ENCODE measurements at places on chromosomes 16 and 17.
A peak's percentile ranks its signal among the peaks of the same experiment; 100 is the strongest.

DNA sequence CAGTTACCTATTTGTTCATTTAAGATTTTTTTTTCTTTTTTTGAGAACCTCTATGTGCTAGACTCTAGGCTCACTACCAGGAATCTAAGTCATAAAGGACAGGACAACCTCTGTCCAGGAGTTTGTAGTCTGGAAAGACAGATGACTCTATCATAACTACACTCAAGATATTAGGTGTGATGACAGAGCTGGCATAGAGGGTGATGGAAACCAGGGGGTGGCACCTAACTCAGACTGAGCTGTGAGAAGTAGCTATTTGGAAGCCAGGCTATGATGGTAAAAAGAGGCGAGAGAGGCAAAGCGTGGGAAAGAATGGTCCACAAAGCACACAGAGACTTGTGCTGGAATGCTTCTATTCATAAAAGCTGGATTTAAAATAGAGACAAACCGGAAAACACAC lies 372.3 kb downstream of the SEC14L1 start:
- DNase-seq, result no peak

DNA sequence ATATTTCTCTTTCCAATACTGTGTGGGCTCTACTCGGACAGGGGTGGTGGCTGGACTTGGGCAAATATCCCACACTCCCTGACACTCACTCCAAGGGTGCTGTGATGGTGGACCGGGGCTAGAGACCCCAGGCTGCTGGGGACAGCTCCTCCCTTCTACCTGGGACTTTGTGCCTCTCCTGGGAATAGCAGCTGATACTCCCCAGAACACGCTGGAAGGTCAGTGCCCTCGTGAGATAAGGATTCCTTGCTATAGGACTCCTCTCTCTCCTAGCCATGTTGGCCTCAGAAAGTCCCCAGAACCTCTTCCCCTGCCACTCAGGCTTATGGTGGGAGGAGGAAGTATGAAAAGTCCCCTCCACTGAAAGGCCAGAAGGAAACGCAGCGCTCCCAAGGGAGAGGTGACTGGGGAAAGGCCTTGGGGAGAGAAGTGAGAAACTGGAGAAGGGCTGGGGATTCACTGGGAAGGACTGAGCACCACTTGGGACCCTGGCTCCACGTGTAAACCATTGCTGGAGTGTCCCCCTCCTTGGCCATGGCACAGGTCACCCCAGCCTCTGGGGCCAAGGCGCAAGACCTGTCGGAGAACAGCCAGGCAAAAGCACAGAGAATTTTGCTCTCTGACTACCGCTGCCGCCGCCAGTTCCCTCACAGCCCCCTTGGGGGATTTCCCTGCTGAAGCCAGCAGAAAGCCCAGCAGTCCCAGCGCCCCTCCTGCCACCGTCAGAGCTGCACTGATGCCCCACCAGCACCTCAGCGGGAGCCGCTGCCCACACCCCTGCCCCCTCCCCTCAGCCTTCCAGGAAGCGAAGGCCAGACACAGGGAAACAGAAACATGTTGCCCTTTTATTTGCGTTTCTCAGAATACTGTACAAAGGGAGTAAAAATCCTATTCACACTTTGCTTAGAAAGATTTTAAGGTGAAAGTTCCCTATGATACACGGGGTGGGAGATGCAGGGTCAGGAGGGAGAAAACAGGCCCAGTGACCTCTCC lies 2.1 kb upstream of the GSDMB start:
- DNase-seq, result peak; percentile 63

DNA sequence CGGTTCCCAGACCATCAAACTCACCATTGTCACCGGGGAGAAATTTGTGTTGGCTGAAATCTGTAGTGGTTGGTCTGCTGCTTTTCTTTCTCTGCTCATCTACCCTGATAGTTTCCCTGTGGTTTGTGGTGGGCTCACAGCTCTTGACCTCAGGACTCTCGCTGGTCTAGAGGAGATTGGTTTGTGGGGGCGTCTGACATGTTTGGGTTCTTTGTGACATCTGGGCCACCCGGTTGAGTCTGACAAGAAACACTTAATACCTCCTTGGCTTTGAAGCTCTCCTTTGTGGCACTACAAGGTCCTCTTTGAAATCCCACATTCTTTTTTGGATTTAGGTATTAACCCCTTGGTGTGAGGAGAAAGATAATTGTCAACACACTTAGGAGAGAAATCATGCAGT lies 662.0 kb downstream of the WWOX start:
- DNase-seq, result peak; percentile 42

DNA sequence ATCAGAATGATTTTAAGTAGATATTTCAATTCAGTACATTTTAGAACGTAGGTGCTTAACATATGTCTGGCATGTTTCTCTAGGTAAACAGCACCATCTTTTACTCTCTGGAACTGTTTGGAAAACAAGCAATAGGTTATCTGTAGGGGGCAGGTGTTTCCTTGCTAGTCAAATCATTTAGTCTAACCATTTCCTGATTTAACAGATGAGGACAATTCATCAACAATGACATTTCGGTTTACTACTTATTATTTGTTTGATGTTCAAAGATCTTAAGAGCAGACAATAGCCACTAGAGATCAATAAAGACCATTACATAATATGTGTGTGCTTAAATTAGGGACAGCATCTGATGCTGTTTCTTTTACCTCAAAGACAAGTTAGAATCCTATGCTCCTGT lies 173.1 kb downstream of the CEP112 start:
- DNase-seq, result no peak

DNA sequence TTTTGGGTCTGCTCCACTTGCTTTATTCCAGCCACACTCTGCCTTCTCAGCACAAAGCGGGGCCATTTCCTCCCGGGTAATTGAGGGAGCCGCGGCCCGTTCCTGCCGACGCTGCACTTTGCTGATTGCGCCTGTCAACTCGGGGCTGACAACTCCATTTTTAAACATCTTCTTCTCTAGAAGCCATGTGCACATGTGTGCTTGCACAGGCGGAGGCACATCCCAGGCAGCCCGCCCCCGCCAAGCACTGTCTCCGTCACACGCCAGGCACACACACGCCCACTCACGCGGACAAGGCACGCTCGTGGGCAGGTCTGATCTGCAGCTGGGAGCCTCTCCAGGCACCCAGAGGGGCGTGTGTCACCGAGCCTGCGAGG lies 63.2 kb downstream of the ENGASE start:
- DNase-seq, result no peak

GRCh38 chr17:69269131-69269998 lies 40.7 kb upstream of the ABCA10 start:
- no peak for DNase-seq

- DNase-seq, result no peak
Measured at GRCh38 chr16:25035494-25036405, 20.6 kb upstream of the ARHGAP17 start.

GRCh38 chr17:79630821-79631639 lies 20.2 kb upstream of the RBFOX3 start:
- no peak for DNase-seq

- DNase-seq, result peak; percentile 31
Measured at GRCh38 chr16:29790949-29791844, 646 bp downstream of the KIF22 start.

DNA sequence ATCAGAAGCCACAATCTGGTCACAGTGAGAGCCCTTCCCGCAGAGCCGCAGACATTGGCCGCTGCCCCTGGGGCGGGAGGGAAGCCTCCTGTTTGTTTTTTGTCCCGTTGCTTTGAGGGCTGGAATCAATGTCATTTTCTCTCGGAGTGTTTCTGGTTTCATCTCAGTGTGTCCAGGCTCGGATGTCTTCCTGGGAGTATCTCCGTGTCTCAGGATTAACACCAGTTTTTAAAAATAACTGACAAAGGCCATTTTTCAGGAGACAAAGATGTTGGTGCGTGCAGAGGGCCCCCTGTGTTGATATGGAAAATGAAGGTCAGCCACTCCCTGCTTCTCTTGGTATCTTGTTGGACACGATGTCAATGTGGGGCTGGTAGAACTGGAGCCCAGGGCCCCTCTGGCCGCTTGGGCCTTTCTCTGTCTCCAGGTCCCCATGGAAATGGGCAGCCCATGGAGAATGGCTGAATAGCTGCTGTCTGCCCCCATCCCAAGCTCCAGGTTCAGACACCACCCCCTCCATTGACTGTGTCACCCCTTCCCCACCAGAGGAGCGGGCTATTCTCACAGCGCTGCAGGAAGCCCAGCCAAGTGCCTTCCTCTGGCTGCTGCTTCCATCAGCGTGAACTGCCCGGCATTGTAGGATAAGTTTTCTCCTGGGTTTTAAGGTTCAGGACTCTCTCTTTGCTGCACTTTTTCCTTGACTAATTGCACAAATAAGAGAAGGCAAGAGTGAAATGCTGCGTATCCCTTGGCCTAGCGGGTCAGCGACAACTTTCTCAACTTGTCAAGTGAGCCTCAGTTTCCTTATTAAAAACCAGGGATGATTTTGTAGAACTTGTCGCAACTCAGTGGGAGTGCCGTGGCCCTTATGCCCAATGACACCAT lies 72.2 kb upstream of the METTL9 start:
- DNase-seq, result no peak

GRCh38 chr16:49855280-49855821 lies 561 bp downstream of the ZNF423 start:
- DNase-seq, result peak; percentile 80

DNA sequence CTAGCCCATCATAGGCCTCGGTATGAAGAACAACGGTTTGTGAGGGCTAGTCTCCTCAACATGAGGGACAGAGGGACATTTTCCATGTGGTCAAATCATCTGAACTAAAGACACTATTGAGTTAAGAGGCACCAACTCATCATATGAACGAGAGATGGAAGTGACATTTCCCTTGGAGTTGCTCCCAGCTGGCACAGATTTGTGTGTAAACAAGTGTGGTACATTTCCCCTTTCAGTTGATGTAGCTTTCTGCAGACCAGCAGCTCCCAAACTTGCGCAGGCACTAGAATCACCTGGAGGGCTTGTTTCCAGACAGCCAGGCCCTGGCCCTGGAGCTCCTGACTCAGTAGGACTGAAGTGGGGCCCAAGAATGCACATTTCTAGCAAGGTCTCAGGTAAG lies 205.5 kb downstream of the PARN start:
- DNase-seq, result no peak

GRCh38 chr17:44281570-44281969 lies 13.6 kb upstream of the SLC4A1 start:
- DNase-seq, result no peak

GRCh38 chr16:7333180-7333725 lies 608 bp downstream of the RBFOX1 start:
- DNase-seq, result no peak

Measured in activated CD4-positive, alpha-beta T cell treated with anti-CD3 and anti-CD28 coated beads, Interleukin-10, Interleukin-2, amounts not matched to agents 100 ng/mL and 50 ng/mL, durations not matched to agents 16 hours and 8 hours (primary cell).